ENCODE measurements at places on chromosomes 5 and 9.

- no peak for DNase-seq
These were observed 71.5 kb downstream of the GADD45G start for GRCh38 chr9:89676281-89676680.

DNA sequence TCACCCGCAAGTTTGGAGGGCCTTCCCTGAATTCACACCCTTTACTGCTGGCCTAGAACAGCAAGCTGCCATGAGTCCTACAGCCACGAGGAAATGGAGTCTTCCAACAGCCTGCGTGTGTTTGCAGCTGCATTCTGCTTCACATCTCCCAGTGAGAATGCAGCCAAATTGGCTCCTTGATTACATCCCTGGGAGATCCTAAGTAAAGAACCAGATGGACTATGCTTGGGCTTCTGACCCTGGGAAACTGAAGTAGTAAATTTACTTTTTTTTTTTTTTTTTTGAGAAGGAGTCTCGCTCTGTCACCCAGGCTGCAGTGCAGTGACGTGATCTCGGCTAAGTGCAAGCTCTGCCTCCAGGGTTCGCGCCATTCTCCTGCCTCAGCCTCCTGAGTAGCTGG is 617.0 kb upstream of the CDH18 start:
- DNase-seq: no peak

DNA sequence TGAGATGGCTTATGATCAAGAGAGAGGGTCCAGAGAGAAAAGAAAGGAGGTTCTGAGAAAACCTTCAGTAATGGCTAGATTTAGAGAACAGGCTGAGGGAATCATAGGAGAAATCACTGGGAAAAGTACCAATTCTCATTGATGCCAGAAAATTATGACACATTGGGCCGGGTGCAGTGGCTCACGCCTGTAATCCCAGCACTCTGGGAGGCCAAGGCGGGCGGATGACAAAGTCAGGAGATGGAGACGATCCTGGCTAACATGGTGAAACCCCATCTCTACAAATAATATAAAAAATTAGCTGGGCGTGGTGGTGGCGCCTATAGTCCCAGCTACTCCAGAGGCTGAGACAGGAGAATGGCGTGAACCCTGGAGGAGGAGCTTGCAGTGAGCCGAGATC is 29.5 kb upstream of the PLIN2 start:
- DNase-seq: no peak

DNA sequence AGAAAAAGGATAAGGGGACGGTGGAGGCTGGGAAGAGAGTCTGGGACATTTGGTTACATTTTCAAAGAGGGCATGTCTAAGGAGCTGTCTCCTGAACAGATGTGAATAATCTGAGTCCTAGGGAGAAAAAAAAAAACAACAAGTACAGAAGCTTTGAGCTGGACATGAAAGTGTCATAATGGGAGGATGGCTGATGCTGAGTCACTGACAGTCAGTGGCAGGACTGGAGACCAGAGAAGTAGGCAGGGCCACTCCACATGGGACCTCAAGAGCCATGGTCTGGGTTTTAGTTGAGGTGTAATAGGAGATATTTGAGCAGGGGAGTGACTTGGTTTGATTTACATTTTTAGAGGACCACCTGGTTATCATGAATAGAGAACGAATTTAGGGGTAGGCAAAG is 70.6 kb downstream of the DPYSL3 start:
- no peak for DNase-seq

All from CD4-positive, alpha-beta T cell treated with Interleukin-4 for 1 hour (primary cell).